Brain pericyte (primary cell): ENCODE measurements at places on chromosomes 5 and 9.

DNA sequence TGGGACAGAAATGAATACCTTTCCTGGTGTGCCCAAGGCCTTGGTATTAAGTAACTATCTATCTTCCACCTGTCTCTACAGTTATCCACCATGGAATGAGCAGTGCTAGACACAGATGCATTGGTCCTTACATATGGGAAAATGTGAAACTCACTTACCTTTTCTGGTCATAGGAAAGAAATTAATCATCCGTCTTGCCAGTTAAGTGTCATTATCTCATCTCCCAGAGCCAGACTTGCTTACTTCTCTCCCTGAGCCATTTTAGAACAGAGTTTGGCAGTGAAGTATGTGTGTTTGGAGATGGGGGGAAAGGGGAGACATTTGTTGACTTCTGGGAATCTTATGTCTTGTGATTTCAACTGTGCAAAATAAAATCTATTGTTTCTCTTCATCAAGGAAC, 1211.0 kb upstream of the CDH6 start:
- DNase-seq: no peak

GRCh38 chr5:137498301-137498735, 808 bp downstream of the SPOCK1 start:
- no peak for DNase-seq

DNA sequence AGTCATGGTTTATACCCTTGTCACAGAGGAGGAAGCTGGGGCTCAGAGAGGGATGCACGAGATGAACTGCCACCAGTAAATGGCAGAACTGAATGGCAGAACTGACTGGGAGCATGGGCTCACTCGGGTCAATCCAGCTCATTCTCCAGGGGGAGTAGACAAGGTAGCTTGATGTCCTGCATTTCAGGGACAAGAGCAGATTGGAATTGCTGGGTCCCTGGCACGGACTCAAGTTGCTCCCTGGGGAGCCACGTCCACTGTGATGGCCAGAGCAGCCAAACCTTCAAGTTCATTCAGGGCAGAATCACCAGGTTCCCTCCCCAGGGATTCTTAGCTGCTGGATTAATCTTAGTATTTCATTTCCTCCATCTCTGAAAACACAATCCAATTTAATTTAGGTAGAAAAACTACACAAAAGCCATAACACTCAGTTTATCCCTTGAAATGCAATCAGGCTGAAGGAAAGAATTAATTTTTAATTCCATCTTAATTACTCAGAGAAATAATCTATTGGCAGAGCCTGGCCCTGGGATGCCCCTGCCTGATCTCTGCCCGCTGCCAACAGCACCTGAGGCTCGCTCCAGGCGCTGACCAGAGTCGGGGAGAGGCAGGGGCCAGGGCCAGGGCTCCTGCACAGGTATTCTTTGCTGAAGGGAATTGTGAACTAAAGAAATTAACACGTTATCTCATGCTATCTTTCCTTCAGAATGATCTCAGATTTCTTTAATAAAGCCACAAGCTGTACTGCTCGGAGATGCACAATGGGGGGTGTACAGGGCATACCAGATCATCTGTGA, 42.0 kb upstream of the UNC5A start:
- DNase-seq: no peak

DNA sequence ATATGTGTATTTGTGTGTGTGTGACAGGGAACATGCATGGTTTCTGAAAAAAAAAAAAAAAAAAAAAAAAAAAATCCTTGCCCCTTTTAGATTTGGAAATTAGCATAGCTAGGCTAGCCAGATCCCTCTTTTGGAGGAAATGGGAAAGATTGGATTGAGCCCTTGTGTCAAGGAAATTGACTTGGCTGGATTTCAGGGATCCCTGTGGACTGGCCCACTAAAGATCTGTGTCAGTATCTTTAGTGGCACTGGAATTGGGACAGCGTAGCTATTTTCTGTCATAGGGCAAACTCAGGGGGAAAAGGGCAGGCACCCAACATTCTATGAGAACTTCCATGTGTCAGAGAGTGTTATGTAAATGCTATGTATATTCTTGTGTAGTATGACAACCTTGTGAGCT, 35.4 kb downstream of the SH3GL2 start:
- no peak for DNase-seq
